ENCODE measurements at places on chromosomes 12 and 14. TPM values are rescaled to one million over a fixed set of nuclear protein-coding genes. Genes with fewer than 3 reads are reported as not detected.

The KERA gene
- not detected for polyA plus RNA-seq

The EMP1 gene
- 106 TPM for polyA plus RNA-seq

- no peak for DNase-seq
Measured at GRCh38 chr12:53739214-53740129, 12.2 kb upstream of the CALCOCO1 start.

The SLC25A47 gene
- polyA plus RNA-seq, result not detected

- no peak for DNase-seq
Measured at GRCh38 chr14:51244591-51244990, 4.5 kb downstream of the TMX1 start.

GRCh38 chr12:81800298-81801148, 41.4 kb upstream of the PPFIA2 start:
- DNase-seq, result no peak
